Renal cortex interstitium (tissue), 15 donors: ENCODE measurements at places on chromosomes 7 and 10. TPM values are rescaled to one million over a fixed set of nuclear protein-coding genes. Genes with fewer than 3 reads are reported as not detected.

The NKX1-2 gene
- polyA plus RNA-seq: not detected

The C10orf105 gene
- polyA plus RNA-seq: 0.18 TPM

DNA sequence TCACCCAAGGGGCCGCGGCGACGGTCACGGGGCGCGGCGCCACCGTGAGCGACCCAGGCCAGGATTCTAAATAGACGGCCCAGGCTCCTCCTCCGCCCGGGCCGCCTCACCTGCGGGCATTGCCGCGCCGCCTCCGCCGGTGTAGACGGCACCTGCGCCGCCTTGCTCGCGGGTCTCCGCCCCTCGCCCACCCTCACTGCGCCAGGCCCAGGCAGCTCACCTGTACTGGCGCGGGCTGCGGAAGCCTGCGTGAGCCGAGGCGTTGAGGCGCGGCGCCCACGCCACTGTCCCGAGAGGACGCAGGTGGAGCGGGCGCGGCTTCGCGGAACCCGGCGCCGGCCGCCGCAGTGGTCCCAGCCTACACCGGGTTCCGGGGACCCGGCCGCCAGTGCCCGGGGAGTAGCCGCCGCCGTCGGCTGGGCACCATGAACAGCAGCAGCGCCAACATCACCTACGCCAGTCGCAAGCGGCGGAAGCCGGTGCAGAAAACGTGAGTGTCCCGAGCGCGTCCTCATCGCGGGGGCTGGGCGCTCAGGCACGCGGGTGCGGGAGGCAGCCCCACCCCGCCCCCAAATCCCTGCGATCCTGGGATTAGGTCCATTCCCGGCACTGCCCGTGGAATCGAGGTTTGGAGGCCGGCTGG, 509 bp downstream of the AHR start:
- no peak for DNase-seq

DNA sequence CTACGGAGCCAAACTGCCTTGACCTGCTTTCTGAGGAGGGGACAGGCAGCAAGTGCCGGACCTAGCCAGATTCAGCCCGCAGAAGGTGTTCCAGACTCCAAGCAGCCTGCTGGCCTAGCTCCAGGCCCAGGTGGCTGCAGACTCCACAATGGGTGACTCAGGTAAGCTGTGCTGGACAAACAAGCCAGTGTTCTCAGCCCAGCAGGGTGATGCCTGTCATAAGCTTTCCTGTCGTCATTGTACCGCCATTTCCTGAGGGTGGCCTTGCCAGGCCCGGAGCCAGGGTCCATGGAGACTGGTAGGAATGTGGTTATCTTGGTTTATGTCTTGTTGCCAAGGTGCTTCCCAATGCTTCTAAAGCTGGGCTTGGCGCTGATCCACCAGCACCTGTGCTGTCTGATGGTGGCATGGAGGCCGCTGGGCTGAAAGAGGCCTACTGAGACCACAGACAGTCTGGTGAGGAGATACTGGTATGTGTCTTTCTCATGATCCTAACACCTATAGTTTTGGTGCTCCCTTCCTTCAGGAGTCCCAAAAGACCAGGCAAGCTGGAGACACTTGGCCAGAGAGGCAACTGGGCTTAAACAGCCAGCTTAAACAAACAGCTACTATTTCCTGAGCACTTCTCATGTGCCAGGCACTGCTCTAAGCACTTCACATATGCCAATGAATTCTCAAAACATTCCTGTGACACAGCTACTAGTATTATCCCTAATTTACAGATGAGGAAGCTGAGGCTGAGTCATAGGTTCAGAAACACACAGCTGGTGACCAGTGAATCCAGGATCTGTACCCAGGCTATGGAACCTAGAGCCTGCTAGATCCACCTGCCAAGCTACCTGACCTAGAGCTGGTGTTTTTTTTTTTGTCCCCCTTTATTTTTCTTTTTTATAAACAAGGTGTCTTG, 42.0 kb downstream of the ZC3HC1 start:
- DNase-seq: peak; percentile 24

GRCh38 chr7:140417456-140418155, 13.7 kb downstream of the RAB19 start:
- no peak for DNase-seq

DNA sequence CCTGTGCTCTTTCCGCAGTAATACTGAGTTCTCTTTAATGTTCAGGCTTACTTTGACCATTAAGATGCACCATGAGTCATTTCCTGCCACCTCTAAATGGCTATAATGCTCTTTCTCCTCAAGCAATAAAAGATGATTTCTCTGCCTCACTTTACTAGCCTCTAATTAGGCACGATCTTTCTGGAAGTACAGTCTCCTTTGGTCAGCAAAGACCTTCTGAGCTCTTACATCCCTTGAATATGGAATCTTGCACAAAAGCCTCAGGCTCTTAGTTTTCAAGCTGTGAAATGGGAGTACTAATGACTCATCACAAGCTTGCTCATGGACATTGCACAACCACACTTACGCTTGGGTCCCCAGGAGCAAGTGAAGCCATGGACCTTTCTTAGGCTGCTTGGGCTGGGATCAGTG, 85.9 kb downstream of the FRMD4A start:
- DNase-seq: no peak

GRCh38 chr7:106313456-106313901, 28.7 kb upstream of the NAMPT start:
- DNase-seq: no peak
